ENCODE measurements at places on chromosomes 11 and 22.

GRCh38 chr22:41384128-41384527, 2.4 kb downstream of the TEF start:
- DNase-seq = no peak

DNA sequence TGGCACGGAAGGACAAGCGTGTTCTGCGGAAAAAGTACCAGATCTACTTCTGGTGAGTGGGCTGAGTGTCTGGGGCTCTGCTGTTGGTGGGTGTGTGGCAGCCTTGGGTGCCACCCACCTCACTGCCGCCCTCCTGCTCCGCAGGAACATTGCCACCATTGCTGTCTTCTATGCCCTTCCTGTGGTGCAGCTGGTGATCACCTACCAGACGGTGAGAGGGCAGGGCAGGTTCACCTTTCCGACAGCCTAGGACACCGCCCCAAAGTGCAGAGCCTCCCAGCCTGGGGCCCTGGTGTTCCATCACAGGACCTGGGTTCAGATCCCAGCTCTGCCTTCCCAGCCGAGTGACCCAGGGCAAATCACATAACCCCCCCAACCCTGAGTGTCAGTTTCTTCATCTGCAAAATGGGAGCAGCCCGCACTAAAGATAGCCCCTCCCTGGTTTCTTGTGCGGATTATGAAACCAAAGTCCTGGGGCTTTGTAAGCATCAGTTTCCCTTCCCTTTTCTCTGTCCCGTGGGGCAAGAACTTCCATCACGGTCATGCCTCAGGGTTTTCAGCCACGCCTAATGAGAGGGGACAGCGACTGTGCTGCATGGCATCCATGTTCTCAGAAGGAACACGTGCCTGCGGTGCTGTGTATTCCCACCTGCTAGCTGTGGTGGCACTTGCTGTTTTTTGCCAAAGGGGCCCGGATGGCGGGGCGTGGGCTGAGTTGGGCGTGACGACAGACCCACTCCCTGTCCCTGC, 9.8 kb upstream of the TAGLN start:
- DNase-seq = no peak

- DNase-seq = no peak
These were observed 52.3 kb downstream of the MICAL2 start for GRCh38 chr11:12162652-12163051.

DNA sequence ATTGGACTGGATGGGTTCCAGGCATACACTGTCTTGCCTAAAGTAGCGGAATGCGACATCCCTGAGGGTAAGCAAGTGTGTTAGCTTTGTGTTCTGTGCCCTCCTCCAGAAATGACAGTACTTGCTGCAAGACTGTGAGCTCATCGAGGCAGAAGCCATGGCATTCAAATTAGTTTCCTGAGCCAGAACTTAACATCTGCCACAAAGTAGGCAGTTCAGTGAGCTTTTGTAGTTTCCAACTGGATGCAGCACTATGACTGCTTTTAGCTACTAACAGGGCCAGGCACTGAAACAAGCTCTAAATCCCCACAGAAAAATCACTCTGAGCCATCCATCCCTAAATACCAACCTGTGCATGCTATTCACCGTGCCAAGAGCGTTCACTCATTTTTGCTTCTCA, 1.2 kb upstream of the FAR1 start:
- no peak for DNase-seq
